Activated CD4-positive, alpha-beta T cell treated with anti-CD3 and anti-CD28 coated beads, Interleukin-2, amount 10 ng/mL, durations not matched to agents 24 days and 14 days (primary cell): ENCODE measurements at places on chromosomes 2 and 18. TPM values are rescaled to one million over a fixed set of nuclear protein-coding genes. Genes with fewer than 3 reads are reported as not detected.

SPEG gene
- 0.07 TPM in 1 of 2 replicates, not detected in the other for total RNA-seq

IL36RN gene
- not detected in 2 replicates for total RNA-seq

RAB6C gene
- total RNA-seq: not detected in 2 replicates

TCF7L1 gene
- 0.19 TPM in 1 of 2 replicates, not detected in the other for total RNA-seq

CABYR gene
- 0.36 and 1.3 TPM in 2 replicates for total RNA-seq

PARD6G gene
- total RNA-seq: 0.40 and 0.47 TPM in 2 replicates

L3MBTL4 gene
- total RNA-seq: 0.26 and 0.28 TPM in 2 replicates

TUBB8B gene
- total RNA-seq: not detected in 2 replicates

RBM44 gene
- total RNA-seq: 0.42 and 0.57 TPM in 2 replicates

DNA sequence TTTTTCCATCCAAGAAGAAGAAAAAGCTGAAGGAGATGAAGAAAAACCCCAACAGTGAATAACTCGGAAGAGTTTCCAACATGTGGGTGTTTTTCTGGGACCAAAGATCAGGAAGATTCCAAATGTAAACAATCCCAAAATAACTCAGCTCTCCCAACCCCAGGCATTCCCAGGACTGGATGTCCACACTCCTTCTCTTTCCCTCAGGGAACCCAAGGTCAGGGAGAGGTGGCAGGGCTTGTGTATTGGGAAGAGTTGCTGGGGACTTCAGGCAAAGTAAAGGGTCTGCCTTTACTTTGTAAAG, 268.0 kb downstream of the DYSF start:
- DNase-seq: no peak
- no peaks in the 10 kb centered on the region for H3K4me1 ChIP-seq
- H3K4me3 ChIP-seq: no peak overlapping the region
- no peaks in the 10 kb centered on the region for H3K27me3 ChIP-seq

DNA sequence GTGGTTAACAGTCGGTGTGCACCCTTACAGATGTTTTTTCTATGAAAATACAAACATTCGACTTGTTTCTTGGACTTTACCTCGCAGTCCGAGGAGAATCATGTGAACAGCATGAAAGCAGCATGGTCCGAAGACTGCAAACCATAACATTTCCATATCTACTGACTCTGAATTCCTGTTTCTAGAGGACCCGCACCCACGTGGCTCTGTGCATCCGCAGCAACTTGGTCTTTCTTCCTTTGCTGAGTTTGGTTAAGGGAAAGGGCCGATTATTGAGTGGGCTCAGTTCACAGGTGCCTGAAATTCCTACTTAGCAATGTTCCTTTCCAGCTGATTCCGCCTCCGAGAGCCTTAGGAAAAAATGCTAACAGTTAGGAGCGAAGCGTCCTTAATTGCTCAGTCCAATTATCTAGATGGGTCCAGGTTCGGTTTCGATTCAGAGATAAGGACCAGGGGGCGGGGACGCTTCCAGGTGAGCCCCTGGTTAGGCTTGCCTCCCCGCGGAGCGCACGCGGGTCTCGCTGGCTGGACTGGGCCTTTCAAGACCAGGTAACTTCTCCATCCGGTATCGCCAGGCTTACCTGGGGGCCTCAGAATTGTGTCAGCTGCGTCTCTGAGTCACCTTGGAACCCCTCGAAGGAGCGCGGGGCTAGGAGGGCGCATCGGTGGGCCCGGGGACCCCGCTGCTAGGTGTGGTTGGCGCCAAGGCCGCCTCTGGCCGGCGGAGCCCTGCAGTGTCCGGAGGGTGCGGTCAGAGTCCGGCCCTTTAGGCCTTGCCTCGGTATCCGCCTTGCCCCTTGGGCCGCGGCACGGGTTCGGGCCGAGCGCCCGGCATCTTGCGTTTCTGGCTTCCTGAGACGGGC, 1.1 kb upstream of the B3GNT2 start:
- H3K27ac ChIP-seq: peak overlapping the region; percentile 59
- peaks cover 7% of the 10 kb centered on the region for H3K36me3 ChIP-seq
- peak overlapping the region; percentile 89 for H3K4me3 ChIP-seq
- peaks cover 9% of the 10 kb centered on the region for H3K27me3 ChIP-seq
- H3K4me1 ChIP-seq: peaks cover 26% of the 10 kb centered on the region

DNA sequence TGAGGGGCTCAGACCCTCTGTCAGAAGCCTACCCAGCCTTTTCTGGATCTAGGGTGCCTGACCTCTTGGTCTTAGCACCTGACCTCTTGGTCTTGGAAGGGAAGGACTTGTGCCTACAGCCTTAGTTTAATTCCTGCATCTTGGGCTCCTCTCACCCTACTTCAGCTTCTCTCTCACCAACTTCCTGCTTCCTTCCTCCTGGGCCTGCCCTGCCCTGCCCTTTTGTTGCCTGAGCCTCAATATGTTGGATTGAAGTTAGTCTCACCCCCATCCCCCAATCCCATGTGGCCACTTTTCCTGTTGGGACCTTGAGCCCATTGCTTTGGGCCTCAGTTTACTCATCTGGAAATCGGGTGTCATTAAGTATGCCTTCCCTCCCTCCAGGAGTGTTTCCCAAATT, 206.2 kb upstream of the SKOR2 start:
- no peak overlapping the region for H3K4me3 ChIP-seq
- no peak overlapping the region for H3K27ac ChIP-seq
- no peaks in the 10 kb centered on the region for H3K36me3 ChIP-seq

GRCh38 chr2:191304939-191305875, 60.0 kb downstream of the MYO1B start:
- H3K27ac ChIP-seq: no peak overlapping the region
- H3K4me1 ChIP-seq: no peaks in the 10 kb centered on the region
- H3K27me3 ChIP-seq: no peaks in the 10 kb centered on the region
- no peak for DNase-seq

GRCh38 chr2:154527962-154528361, 170.5 kb upstream of the KCNJ3 start:
- H3K4me3 ChIP-seq: no peak overlapping the region
- no peak overlapping the region for H3K27ac ChIP-seq
- no peaks in the 10 kb centered on the region for H3K27me3 ChIP-seq

DNA sequence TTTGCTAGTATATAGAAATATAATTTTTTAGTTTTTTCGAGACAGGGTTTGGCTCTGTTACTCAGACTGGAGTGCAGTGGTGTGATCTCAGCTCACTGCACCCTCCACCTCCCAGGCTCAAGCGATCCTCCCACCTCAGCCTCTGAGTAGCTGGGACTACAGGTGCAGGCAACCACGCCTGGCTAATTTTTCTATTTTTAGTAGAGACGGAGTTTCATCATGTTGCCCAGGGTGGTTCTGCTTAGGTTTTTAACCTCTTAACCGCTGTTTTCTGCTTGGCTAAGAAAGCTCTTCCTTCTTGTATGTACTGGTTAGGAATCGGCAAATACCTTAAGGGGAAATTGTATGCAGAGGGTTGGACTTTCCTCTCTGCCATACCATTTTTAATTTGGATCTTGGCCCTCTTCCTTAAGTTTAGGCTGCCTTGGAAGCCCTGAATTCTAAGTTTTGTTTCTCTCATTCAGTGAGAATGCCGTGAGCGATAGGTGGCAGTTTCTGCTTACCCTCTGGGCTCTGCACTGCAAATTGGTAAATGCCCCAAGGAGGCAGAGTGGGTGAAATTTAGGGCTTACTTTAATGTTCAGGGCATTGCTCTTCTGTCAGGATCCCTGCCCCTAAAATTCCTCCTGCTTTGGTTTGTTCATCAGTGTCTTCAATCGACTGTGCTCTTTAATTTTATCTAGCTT, 32.3 kb downstream of the EML6 start:
- H3K27me3 ChIP-seq: peaks cover 12% of the 10 kb centered on the region
- peaks cover 2% of the 10 kb centered on the region for H3K4me1 ChIP-seq
- H3K36me3 ChIP-seq: no peaks in the 10 kb centered on the region
- DNase-seq: peak; percentile 15
- no peak overlapping the region for H3K27ac ChIP-seq

DNA sequence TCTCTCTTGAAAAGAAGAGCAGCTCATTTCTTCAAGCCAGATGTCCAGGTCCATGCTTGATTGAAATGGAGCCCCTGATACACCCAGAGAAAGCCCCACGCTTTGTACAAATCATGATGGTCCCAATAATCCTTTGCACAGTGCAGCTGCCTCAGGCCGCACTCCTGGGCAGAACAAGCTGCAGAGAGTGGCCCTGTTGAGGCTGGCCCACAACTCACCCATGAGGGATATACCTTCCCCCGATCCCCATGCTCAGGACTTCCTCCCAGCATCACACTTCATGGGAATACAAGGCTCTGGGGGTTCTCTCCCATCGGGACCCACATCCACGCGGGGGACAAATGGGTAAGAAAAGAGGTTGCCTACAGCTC, 181.8 kb downstream of the CTIF start:
- no peaks in the 10 kb centered on the region for H3K27me3 ChIP-seq
- no peaks in the 10 kb centered on the region for H3K4me1 ChIP-seq
- no peak overlapping the region for H3K27ac ChIP-seq
- no peak for DNase-seq
- no peak overlapping the region for H3K4me3 ChIP-seq
- no peaks in the 10 kb centered on the region for H3K36me3 ChIP-seq

- H3K4me1 ChIP-seq: peaks cover 30% of the 10 kb centered on the region
- no peak for DNase-seq
- H3K4me3 ChIP-seq: no peak overlapping the region
- H3K27ac ChIP-seq: no peak overlapping the region
- peaks cover 8% of the 10 kb centered on the region for H3K27me3 ChIP-seq
Observed at GRCh38 chr2:65351948-65352595, 80.3 kb downstream of the SPRED2 start.

GRCh38 chr2:144942516-144943256, 422.8 kb upstream of the ZEB2 start:
- H3K36me3 ChIP-seq: no peaks in the 10 kb centered on the region
- no peaks in the 10 kb centered on the region for H3K4me1 ChIP-seq
- DNase-seq: no peak
- no peak overlapping the region for H3K4me3 ChIP-seq
- H3K27ac ChIP-seq: no peak overlapping the region

- H3K36me3 ChIP-seq: no peaks in the 10 kb centered on the region
- no peak overlapping the region for H3K4me3 ChIP-seq
- peaks cover 3% of the 10 kb centered on the region for H3K4me1 ChIP-seq
- no peak for DNase-seq
- H3K27me3 ChIP-seq: no peaks in the 10 kb centered on the region
Observed at GRCh38 chr2:36528274-36528673, 69.7 kb downstream of the FEZ2 start.

GRCh38 chr2:164046040-164046439, 310.2 kb upstream of the FIGN start:
- no peak overlapping the region for H3K4me3 ChIP-seq
- no peaks in the 10 kb centered on the region for H3K27me3 ChIP-seq
- no peak overlapping the region for H3K27ac ChIP-seq
- no peaks in the 10 kb centered on the region for H3K4me1 ChIP-seq

- H3K4me3 ChIP-seq: no peak overlapping the region
- no peak overlapping the region for H3K27ac ChIP-seq
- H3K4me1 ChIP-seq: peaks cover 32% of the 10 kb centered on the region
- peak; percentile 87 for DNase-seq
Observed at GRCh38 chr2:120261387-120262006, 8.8 kb downstream of the RALB start.

- peaks cover 5% of the 10 kb centered on the region for H3K27me3 ChIP-seq
- H3K4me1 ChIP-seq: no peaks in the 10 kb centered on the region
- no peaks in the 10 kb centered on the region for H3K36me3 ChIP-seq
- no peak for DNase-seq
Observed at GRCh38 chr2:207412787-207413310, 116.9 kb upstream of the CREB1 start.

DNA sequence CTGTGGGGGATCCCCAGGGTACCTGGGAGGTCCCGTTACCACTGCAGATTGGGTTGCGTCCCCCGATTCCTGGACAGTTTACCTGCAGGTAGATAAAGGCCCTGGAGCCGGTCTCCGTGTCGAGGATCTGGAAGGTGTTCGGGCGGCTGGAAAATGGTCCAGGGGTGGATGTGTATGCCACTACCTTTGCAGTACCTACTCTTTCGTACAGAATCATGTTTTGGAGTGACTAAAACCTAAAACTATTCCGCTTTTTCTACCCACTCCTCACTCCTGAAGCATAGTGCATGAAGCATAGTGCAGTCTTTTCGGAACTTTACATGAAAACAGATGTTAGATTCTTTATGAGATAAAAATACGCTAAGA, 418 bp downstream of the WDR75 start:
- no peak overlapping the region for H3K4me3 ChIP-seq
- peaks cover 7% of the 10 kb centered on the region for H3K27me3 ChIP-seq
- H3K36me3 ChIP-seq: peaks cover 14% of the 10 kb centered on the region

- no peaks in the 10 kb centered on the region for H3K36me3 ChIP-seq
- peaks cover 10% of the 10 kb centered on the region for H3K27me3 ChIP-seq
- no peak overlapping the region for H3K27ac ChIP-seq
- H3K4me3 ChIP-seq: no peak overlapping the region
- no peak for DNase-seq
Observed at GRCh38 chr2:96111823-96112500, 4.4 kb downstream of the ADRA2B start.

DNA sequence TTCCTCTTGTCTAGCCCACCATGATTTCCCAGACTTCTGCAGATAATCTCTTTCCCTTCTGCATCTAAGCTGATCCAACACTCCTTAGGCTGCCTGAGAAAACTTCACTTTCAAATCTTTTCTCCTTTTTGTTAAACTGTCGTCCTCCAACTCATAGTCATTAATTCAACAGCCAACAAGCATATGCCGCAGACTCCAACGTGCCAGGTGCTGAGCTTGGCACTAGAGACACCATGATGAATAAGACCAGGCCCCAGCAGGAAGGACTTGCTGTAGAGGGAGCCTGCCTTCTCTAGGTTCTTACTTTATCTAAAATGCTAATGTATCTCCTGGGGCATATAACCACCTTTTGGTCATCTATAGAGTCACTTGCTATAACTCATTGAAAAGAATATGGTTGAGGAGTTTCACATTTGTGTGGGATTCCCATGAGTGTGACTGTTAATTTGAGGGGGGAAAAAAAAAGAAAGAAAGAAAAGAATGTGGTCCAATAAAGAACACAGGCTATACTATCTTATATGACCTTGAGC, 51.0 kb downstream of the ANKRD44 start:
- no peaks in the 10 kb centered on the region for H3K27me3 ChIP-seq
- H3K36me3 ChIP-seq: peaks cover 31% of the 10 kb centered on the region
- peak overlapping the region; percentile 84 for H3K27ac ChIP-seq
- H3K4me1 ChIP-seq: peaks cover 71% of the 10 kb centered on the region
- no peak for DNase-seq

DNA sequence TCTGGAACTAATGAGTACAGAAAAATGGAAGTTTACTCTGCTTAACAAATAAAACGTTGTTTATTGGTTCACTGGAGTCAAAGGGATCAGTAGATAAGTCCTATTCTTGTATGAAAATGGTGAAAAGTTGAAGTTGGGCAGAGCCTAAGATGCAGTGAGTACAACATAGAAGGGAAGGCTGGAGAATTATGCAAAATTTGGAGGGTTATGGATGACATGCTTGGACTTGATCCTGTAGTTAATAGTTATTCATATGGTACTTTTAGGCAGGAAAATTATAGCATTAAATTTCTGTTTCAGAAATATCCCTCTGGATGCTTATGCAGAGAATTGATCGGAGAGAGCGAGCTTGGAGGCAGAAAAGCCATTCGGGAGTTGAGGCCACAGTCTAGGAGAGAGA, 167.6 kb downstream of the KCNS3 start:
- H3K4me3 ChIP-seq: no peak overlapping the region
- no peaks in the 10 kb centered on the region for H3K4me1 ChIP-seq
- H3K27ac ChIP-seq: no peak overlapping the region
- H3K27me3 ChIP-seq: no peaks in the 10 kb centered on the region
- H3K36me3 ChIP-seq: no peaks in the 10 kb centered on the region

- no peak overlapping the region for H3K4me3 ChIP-seq
- H3K36me3 ChIP-seq: no peaks in the 10 kb centered on the region
- H3K4me1 ChIP-seq: no peaks in the 10 kb centered on the region
- H3K27me3 ChIP-seq: no peaks in the 10 kb centered on the region
Observed at GRCh38 chr2:49000695-49001094, 153.6 kb downstream of the FSHR start.
